ENCODE measurements at places on chromosomes 3 and 15.

- DNase-seq: no peak
These were observed 29.6 kb downstream of the FAN1 start for GRCh38 chr15:30933293-30933692.

DNA sequence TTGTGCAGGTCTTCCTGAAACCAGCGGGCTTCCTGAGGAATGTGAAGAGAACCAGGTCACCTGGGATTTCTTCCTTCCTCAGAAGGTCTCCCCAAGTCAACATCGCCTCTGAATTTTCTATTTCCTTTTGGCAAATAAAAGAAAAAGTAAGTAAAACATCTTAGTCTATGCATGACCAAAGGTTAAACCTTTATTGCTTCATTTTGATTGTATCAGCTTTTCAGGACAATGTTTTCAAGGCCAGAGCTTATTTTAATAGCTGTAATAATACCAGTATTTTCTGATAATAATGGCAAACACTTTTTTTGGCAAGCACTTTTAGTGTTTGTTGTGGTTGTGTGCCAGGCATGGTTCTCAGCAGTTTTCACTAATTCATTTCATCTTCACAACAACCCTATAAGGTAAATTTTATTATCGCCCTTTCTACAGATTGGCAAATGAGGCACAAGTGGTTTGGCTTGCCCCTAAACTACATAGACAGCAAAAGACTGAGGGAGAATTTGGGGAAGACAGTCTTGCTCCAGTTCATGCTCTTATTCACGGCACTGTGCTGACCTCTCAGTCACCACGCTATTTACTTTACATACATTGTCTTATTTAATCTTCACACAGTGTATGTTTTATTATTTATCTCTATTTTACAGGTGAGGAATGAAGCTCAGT, 110.4 kb downstream of the RPL22L1 start:
- DNase-seq: no peak

- no peak for DNase-seq
These were observed 220.3 kb downstream of the THSD4 start for GRCh38 chr15:71335591-71335990.

GRCh38 chr3:178663201-178663934, 127.1 kb downstream of the KCNMB2 start:
- no peak for DNase-seq

- DNase-seq: no peak
These were observed 20.4 kb downstream of the TERC start for GRCh38 chr3:169744366-169745054.

DNA sequence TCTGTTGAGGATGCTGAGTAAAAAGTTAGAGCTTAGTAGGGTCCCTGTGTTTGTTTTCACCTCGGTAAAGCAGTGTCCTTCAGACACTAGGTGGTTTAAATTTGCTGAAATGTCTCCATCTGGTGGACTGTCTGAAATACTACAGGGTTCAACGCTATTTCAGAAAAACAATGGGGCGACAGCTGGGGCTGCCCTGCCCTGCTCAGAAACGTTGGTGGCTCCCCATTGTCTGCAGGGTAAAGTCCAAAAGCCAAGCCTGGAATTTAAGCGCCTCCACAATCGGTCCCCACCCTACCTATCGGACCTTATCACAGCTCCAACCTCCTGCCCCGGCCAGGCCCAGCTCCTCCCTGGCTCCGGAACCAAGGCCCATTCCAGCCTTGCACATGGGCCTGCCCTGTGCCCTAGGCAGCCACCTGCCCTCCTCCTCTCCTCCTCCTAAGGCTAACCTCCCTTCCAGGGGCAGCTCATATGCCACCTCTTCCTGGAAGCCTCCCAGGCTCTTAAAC, 4.3 kb upstream of the TSEN2 start:
- DNase-seq: no peak

DNA sequence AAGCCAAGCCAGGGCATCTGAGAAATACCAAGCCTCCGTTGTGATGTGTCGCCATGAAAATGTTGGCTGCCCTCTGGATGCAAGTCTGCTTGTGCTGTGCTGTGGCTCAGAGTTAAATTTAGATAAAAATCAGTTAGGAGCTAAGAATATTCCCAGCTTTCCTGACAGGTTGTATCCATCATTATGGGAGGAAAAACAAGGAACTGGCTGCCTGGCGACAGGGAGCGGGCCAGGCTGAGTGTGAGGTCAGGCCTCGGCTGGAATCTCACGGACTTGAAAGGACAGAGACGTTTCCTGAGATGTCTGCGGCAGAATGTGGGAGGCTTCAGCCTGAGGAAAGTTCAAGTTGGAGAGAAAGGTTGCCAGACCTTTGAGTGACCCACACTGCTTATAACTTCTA, 213.8 kb downstream of the THSD4 start:
- DNase-seq: no peak

DNA sequence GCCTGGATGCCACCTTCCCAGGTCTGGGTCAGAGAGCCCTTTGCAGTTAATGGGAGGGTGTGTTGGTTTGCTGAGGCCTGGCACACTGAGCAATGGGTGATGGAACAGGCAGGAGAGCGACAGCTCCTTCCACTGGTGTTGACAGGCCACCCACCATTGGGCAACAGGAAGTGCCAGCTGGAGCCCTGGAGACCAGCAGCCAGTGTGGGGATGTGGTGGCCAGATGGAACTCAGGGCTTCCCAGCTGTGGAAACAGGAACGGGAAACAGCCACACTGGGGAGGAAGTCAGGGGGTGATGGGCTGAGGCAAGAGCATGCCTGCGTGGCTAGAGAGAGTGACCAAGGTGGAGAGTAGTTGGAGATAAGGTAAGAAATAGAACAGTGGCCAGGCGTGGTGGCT, 9.3 kb downstream of the PSTPIP1 start:
- DNase-seq: no peak

GRCh38 chr3:145522893-145523651, 637.9 kb downstream of the PLOD2 start:
- no peak for DNase-seq

DNA sequence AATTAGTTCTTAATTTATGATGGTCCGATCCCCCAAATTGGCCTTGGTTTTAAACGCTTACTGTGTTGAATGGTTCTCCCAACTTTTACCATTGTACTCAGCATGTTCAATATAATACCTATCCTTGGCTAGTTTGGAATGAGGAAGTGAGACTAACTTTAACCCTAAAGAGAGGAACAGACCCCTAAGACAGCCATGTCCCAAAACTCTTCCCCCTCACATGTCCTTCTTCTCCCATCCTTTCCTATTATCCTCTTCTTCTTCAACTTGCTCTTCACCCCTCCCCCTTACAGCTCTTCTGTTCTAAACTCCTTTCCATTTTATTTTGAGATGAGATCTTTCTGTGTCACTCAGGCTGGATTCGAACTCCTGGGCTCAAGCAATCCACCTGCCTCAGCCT, 116.5 kb downstream of the RBMS3 start:
- DNase-seq: no peak

GRCh38 chr15:40096094-40096891, 12.4 kb downstream of the BMF start:
- no peak for DNase-seq

DNA sequence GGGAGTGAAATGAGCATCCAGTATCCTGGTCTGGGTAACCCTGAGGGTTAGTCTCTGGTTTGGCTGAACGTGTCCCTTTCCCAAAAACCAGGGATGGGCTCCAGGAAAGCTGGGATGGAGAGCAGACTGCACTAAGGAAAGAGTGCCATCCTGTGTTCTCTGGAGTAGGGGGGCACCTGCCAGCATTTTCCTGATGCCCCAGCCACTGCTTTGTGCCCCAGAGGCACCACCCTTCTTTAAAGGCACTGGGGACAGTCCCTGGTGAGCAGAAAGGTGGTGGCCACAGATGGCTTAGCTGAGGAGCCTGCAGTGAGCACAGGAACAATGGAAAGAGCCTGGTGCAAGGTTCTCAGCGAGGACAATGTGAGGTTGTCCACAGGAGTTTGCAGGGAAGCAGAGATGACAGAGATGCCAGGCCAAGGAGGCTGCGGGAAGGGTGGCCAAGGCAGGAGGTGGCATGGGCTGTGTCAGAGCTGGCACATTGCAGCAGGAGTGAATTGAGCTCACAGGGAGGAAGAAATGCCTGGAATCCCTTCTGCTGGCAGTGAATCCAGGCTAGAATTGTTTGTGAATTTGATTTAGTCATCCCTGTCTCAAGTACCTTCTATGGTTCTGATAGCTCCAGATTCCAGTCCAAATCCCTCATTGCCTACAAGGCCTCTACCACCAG, 39.9 kb downstream of the AMOTL2 start:
- no peak for DNase-seq

DNA sequence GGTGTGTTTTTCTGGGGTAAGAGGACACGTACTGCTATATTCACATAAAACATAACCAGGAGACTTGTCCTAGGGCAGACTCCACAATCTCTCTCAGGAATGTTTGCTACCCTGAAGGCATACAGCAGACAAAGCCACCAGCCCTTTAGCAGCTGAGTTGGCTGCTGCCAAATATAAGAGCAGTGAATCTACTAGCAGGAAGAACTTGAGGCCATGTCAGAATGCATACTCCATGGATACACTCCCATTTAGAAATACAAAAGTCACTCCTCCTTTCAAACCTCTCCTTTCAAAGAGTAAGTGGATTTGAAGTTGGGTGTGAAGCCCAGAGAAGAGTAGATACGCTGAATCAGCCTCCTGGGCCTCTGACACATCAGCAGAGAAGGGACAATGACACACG, 94.1 kb downstream of the CADPS start:
- DNase-seq: no peak
